ENCODE measurements at places on chromosomes 11 and 22.

DNA sequence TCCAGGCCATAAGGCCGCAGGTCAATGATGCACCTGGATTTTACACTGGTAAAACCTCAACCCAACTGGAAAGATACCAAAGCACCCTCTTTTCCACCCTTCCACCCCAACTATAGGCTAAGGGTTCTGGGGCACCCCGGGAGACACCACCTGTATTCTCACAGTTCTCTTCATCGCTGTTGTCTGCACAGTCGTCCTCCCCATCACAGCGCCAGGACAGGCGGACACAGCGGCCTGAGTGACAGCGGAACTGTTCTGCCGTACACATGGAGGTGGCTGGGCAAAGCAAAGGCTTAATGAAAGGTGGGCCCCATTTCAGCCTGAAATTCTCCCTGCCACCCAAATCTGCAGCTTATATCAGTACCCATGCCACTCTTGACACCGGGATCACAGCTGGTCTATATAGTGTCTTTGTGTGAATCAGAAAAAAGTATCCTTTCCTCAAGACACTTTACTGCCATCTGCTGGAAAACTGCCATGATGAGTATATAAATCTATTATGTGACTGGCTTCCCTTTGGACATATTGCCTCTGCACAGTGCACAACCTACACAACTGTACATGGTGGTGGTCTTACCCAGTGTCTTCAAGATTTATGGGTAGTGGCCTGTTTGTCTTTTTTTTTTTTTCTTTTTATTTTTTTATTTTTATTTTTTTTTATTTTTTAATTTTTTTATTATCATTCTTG, 21.5 kb downstream of the LRP4 start:
- no peak for DNase-seq

DNA sequence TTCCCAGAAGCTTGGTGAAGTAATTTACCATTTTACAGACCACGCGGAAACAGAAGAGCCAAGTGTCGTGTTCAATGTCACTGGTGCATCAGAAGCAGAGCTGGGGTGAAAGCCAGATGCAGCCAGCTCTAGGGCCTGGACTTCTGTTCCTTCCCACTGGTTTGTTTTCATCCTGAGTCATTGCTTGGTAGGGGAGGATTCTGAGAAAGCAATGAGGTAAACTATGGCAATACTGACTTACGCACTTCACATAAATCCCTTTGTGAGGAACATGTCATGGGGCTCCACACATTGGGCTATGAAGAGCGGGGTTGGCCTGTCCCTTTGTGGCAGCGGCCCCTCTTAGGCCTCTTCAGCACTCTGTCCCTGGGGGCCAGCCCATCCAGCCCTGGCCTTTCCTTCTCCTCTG, 52.4 kb upstream of the RBFOX2 start:
- DNase-seq: no peak

DNA sequence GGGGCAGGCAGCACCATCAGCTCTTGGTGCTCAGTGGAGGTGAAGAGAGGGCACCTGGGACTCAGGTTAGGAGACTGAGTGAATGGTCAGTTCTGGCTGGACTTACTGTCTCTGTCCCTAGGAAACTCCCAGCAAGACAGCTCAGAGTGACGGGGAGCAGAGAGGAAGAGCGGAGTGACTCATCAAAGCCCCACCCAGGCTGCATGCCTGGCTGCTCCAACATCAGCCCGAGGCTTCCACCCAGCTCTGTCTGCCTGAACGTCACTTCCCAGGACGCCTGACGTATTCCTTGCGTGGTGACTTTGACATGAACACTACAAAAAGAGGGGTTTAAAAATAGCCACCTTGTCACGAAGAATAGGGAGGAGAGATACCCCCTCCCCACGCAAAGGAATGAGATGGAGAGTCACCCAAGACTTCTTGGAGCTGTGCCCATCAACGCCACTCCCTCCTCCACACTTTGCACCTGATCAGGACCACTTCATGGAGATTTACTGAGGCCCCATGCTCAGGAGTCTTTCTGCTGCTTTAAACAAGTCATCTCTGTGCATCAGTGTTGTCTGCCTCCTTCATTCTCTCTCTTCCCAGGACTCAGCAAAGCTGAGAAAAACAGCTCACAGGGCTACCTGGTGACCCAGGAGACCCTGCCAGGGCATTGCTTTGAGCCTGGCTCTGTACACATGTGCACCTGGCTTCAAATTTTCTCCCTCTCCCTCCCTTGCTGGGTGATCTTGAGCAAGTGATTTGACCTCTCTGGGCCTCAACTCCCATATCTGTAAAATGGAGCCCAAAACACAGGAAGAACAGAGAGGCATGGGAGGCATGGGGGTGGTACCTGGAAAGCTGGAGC, 83.1 kb downstream of the MN1 start:
- DNase-seq: no peak

DNA sequence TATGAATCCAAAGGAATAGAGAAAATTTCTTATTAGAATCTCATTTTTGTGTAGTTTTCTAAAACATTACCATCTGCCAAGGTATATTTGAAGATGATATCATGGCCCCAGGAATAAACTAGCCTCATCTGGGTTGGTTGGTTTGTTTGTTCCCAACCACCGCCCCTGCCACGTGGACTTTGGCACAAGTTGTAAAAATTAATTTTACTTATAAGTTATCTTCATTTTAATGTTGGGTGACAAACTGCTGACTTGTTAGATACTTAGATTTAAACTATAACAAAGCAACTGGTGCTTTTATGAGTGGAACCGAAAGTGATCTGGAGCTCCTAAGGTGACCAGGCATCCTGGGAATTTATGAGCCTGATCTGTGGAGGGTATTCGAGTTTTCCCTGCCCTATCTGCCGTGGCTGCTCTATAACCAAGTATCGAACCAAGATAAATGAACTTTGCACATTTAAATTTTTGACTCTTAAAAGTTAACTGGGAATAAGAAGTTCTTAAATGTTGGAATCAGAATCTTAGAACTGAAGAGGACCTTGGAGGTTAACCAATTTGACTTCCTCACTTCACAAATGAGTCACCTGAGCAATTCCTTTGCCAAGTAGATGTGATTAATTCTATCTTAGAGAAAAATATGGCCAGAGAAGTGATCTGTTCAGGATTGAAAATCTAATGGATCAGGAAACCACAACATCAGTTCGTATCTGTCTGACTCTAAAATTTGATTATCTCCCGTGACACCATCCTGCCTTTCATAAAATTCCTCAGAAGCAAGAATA, 129.1 kb upstream of the ARHGAP42 start:
- DNase-seq: no peak

GRCh38 chr11:87368858-87369480, 331.2 kb downstream of the TMEM135 start:
- DNase-seq: peak; percentile 25

GRCh38 chr22:41968601-41969000, 642 bp upstream of the SEPTIN3 start:
- no peak for DNase-seq

- DNase-seq: no peak
Observed at GRCh38 chr11:1052133-1053011, 15.9 kb upstream of the MUC6 start.

GRCh38 chr11:80831374-80831773, 1390.5 kb upstream of the TENM4 start:
- no peak for DNase-seq

DNA sequence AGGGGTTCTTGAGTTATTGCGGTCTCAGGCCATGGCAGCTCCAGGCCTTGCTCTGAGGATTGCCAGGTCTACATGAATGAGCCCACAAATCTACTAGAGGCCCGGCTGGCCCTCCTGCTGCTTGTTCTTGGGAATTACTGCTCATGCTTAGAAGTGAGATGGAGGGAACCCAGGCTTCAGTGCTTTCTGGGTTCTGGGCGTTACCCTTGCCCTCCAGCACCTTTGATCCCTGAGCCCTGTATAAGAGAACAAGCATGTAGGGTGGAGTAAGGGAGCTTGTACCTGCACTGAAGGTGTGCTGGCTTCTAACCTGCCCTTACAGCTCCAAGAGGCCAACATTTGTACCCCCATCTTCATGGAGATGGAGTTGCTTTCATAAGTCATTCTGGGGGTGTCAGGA, 4.0 kb downstream of the NAA40 start:
- DNase-seq: no peak

- peak; percentile 27 for DNase-seq
Observed at GRCh38 chr11:105609832-105610781, at the start of gene GRIA4. Gene GRIA4 (plus strand): TSS chr11:105610073. CDS start chr11:105610998, 925 bp downstream.

DNA sequence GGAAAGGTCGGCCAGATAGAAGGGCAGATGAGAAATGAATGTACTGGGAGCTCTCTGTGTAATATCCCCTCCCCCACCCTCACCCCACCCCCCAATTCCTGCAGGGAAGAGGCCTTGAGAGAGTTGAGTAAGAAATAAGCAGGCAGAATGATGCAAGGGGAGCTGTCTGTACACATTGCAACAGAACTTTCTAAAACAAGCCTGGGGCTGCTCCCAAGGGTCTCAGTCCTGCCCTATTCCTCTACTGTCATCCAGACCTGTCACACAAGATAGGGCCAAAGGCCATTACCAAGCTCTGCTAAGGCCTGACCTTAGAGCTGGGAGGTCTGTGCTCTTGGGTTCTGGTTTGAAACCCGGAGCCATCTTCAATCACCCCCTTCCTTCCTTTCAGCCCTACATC, 5.7 kb upstream of the DGAT2 start:
- no peak for DNase-seq

GRCh38 chr11:128552783-128553661, 34.3 kb downstream of the ETS1 start:
- no peak for DNase-seq

DNA sequence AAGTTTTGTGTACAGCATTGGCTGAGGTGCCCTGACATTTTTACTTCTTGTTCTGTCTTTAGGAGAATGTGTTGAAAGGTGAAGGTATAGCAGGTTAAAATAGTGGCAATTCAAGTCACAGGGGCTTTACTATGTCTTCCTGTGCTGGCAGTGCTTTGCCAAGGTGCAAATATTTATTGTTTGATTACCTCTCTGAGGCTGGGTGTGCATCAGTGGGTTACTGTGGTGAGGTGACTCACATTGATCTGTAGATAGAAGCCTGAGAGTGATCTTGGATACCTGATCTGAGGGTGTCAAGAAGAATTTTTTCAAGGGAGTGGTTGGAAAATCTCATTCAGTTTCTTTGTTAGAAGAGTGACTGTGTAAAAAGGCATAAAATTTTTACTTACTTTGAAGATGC, 90.0 kb downstream of the ARHGAP42 start:
- DNase-seq: no peak

DNA sequence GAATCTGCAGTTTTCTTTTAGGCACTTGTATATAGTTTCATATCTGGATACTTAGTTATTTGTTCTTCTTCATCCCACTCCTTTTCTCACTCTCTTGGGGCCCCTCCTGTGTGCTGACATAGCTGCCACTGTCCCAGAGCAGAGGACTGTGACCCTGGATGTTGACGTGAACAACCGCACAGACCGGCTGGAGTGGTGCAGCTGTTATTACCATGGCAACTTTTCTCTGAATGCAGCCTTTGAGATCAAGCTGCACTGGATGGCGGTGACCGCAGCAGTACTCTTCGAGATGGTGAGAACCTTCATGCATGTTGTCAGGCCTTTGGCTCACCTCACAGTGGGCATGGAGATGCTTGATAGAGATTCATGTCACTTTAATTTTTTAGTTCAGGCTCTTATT, 50.9 kb upstream of the YWHAH start:
- no peak for DNase-seq

Data from NT2/D1 (cell line).